Vagina (tissue), 2 donors: ENCODE measurements at places on chromosomes 4 and X.

DNA sequence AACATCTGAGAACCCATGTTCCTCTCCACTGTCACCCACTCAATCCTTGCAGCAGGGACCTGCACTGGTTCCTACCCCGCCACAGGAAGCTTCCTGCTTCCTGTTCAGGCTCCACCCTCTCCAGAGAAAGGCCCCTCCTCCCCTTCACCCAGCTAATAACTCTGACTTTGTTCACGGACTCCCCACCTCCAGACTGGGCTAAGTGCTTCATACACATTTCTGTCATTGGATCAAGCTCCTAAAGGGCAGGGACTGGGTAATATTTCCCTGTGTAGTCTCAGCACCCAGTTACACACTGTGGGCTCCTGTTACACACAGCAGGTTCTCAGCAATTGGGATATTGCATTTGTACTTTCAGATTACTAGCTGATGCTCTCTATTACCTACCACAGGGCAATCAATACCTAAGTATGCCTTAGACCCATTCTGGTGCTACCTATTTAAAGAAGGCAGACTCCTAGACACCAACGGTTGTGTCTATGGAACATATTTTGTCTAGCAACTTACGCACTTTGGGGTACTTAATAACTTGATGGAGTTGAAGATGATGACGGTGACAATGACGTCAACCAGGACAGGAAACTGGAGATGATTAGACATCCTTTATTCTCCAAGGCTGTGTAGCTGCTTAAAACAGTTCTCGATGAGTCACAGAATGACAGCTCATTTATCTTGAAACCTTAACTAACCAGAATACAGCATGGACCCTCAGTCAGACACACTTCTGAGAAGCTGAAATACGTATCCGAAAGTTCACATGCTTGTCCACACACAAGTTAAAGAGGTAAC is 58.1 kb downstream of the MAML3 start:
- DNase-seq, result no peak

DNA sequence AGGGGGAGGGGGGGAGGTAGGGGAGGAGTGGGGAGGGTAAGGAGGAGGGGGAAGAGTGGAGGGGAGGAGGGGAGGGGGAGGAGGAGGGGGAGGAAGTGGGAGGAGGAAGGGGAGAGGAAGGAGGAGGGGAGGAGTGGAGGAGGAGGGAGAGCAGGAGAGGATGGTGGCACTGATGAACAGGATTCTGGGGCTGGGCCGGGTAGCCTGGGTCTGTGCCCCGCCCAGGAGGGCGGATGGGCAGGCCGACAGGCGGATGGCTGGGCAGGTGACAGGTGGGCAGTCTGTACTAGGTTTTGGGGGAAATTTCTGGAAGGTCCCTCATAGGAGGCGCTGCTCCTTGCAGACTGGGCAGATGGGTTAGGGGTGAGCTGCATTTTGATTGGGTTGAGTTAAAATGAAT is 66.0 kb upstream of the ADRA2C start:
- no peak for DNase-seq

GRCh38 chr4:17115583-17115982 is 217.1 kb upstream of the LDB2 start:
- no peak for DNase-seq

- no peak for DNase-seq
These were observed 209.8 kb upstream of the NDST4 start for GRCh38 chr4:115323106-115323707.

GRCh38 chr4:158490629-158491028 is 31.1 kb upstream of the RXFP1 start:
- DNase-seq, result no peak

GRCh38 chrX:47197526-47197925 is 3.9 kb downstream of the UBA1 start:
- DNase-seq, result no peak

GRCh38 chr4:184906480-184907097 is 80.8 kb upstream of the ACSL1 start:
- no peak for DNase-seq

DNA sequence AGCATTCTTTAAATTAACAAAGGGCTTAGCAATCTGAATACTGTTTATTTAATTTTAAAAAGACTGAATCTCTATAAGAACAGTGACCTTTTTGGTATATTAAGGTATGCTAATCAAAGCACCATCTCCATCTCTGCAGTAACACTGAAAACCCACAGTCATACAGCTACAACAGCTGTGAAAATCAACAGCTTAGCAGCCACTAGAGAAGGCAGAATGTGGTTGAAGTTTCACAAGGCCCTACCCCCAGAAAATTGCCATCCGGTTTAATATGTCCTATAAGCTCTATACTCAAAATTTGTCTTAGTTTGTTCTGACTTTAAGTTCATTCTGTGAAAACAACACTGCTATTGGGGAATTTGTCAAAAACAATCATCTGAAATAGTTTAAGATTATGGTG is 128.7 kb downstream of the OPHN1 start:
- no peak for DNase-seq

- DNase-seq, result no peak
These were observed 69.2 kb downstream of the RPS6KA6 start for GRCh38 chrX:84118769-84119168.

- DNase-seq, result no peak
These were observed 150.3 kb downstream of the RELL1 start for GRCh38 chr4:37535872-37536271.

GRCh38 chr4:123676890-123677229 is 280.3 kb downstream of the SPRY1 start:
- DNase-seq, result no peak

DNA sequence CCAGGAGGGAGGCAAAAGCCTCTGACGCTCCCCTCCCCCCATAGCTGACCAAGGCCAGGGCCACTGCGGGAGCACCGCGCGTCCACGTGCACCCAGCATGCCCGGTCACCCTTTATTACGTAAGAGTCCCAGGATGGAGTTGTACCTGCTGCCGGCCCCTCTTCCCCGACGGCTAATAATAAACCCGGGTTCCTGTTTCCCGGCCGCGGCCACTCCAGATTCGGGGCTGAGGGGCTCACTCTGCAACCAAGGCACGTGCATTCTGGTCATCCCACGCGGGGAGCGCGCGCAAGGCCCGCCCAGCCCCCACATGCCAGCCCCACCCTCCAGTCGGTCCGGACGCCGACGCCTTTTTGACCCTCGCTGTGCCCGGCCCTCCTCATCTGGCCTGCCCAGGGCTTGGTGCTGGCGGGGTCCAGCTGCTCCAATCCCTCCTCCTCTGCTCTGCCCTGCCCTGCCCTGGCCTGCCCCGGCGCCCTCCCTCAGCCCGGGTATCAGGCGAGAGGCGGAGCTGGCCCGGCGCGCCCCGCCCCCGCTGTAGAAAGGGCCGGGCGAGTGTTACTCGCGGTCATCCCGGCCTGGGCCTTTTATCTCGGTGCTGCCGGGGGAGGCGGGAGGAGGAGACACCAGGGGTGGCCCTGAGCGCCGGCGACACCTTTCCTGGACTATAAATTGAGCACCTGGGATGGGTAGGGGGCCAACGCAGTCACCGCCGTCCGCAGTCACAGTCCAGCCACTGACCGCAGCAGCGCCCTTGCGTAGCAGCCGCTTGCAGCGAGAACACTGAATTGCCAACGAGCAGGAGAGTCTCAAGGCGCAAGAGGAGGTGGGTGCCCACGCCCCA is 2.6 kb downstream of the MID1IP1 start:
- no peak for DNase-seq
